Spinal cord (tissue), 10 donors: ENCODE measurements at places on chromosomes 2 and 18.
A peak's percentile ranks its signal among the peaks of the same experiment; 100 is the strongest.

- H3K4me1 ChIP-seq, result no peaks in the 10 kb centered on the region
- H3K27me3 ChIP-seq, result no peaks in the 10 kb centered on the region
- no peak overlapping the region for H3K4me3 ChIP-seq
- no peak for DNase-seq
These were observed 11.2 kb downstream of the CASP10 start for GRCh38 chr2:201194097-201194496.

GRCh38 chr18:30271716-30272115 lies 770.8 kb downstream of the DSC3 start:
- H3K27ac ChIP-seq, result no peak overlapping the region
- H3K36me3 ChIP-seq, result no peaks in the 10 kb centered on the region
- no peaks in the 10 kb centered on the region for H3K4me1 ChIP-seq
- no peaks in the 10 kb centered on the region for H3K27me3 ChIP-seq
- no peak overlapping the region for H3K4me3 ChIP-seq

- H3K4me3 ChIP-seq, result no peak overlapping the region
- H3K36me3 ChIP-seq, result peaks cover 8% of the 10 kb centered on the region
- H3K4me1 ChIP-seq, result no peaks in the 10 kb centered on the region
- no peak for DNase-seq
- H3K27ac ChIP-seq, result no peak overlapping the region
These were observed 71.8 kb downstream of the RAPH1 start for GRCh38 chr2:203463266-203463678.

DNA sequence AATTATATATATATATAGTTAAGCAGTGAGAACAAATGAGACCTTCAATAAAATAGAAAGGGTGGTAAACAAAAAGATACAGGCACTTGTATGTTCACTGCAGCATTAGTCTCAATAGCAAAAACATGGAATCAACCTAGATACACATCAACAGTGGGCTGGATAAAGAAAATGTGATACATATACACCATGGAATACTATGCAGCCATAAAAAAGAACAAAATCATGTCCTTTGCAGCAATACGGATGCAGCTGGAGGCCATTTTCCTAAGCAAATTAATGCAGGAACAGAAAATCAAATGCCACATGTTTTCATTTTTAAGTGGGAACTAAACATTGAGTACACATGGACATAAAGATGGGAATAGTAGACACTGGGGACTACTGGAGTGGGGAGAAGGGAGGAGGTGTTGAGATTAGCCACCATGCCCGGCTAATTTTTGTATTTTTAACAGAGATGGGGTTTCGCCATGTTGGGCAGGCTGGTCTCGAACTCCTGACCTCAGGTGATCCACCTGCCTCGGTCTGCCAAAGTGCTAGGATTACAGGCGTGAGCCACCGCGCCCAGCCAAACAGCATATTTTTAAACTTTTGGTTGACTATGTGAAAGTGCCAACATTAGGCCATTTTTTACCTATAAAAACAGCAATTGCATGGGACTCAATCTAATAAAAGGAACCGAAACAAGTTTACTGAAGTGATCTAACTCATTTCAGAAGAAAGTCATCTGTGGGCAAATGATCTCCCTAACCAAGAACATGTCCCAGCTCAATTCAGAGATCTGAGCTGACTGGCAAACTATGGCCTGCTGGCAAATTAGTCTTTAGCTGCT lies 23.7 kb downstream of the ICA1L start:
- no peak overlapping the region for H3K4me3 ChIP-seq
- no peaks in the 10 kb centered on the region for H3K36me3 ChIP-seq
- H3K27ac ChIP-seq, result no peak overlapping the region
- DNase-seq, result no peak
- no peaks in the 10 kb centered on the region for H3K4me1 ChIP-seq
- H3K27me3 ChIP-seq, result no peaks in the 10 kb centered on the region

- no peaks in the 10 kb centered on the region for H3K27me3 ChIP-seq
- H3K27ac ChIP-seq, result peak overlapping the region; percentile 96
- H3K4me1 ChIP-seq, result peaks cover 15% of the 10 kb centered on the region
- no peaks in the 10 kb centered on the region for H3K36me3 ChIP-seq
These were observed 1.2 kb downstream of the PPP1CB start for GRCh38 chr2:28752631-28753376.

- no peak overlapping the region for H3K4me3 ChIP-seq
- H3K36me3 ChIP-seq, result no peaks in the 10 kb centered on the region
- no peak for DNase-seq
- H3K27ac ChIP-seq, result no peak overlapping the region
These were observed 232.4 kb upstream of the RBMS1 start for GRCh38 chr2:160726046-160726445.

GRCh38 chr18:62663731-62664336 lies 51.5 kb upstream of the PHLPP1 start:
- H3K36me3 ChIP-seq, result no peaks in the 10 kb centered on the region
- H3K27me3 ChIP-seq, result no peaks in the 10 kb centered on the region
- no peak overlapping the region for H3K4me3 ChIP-seq
- no peak overlapping the region for H3K27ac ChIP-seq
- no peak for DNase-seq

GRCh38 chr2:100592226-100592625 lies 29.4 kb downstream of the PDCL3 start:
- no peaks in the 10 kb centered on the region for H3K36me3 ChIP-seq
- no peak for DNase-seq
- no peaks in the 10 kb centered on the region for H3K4me1 ChIP-seq
- H3K27me3 ChIP-seq, result no peaks in the 10 kb centered on the region
- H3K4me3 ChIP-seq, result no peak overlapping the region
- H3K27ac ChIP-seq, result no peak overlapping the region

DNA sequence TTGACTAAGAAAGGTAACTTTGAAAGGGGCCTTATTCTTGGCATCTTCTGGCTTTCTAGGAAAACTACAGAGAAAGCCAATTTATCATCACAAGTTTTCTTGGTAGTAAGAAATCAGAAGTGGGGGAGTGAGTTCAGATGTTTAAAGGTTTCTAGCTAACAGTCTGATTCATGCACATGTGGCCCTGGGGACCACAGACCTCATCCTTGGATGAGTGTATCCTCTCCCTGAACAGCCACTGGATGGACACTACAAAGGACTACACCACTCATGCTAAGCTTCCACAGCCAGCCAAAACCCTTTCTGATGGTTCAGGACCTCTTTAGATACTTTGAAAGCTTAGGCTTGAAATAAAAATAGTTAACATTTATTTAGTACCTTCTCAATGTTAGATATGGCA lies 218.3 kb upstream of the STK17B start:
- no peaks in the 10 kb centered on the region for H3K27me3 ChIP-seq
- no peak overlapping the region for H3K4me3 ChIP-seq

DNA sequence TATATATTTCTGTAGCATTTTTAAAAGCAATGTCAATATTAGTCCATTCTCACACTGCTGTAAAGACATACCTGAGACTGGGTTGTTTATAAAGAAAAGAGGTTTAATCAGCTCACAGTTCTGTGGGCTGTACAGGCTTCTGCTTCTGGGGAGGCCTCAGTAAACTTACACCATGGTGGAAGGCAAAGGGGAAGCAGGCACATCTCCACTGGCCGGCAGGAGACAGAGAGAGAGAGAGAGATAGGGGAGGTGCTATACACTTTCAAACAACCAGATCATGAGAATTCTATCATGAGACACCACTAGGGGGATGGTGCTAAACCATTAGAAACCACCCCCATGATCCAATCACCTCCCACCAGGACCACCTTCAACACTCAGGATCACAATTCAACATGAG lies 43.1 kb downstream of the CHMP3 start:
- H3K27ac ChIP-seq, result no peak overlapping the region
- H3K36me3 ChIP-seq, result no peaks in the 10 kb centered on the region
- no peaks in the 10 kb centered on the region for H3K27me3 ChIP-seq
- H3K4me1 ChIP-seq, result no peaks in the 10 kb centered on the region
- no peak overlapping the region for H3K4me3 ChIP-seq

GRCh38 chr2:31475692-31476091 lies 61.1 kb upstream of the XDH start:
- no peak overlapping the region for H3K4me3 ChIP-seq
- no peaks in the 10 kb centered on the region for H3K27me3 ChIP-seq

DNA sequence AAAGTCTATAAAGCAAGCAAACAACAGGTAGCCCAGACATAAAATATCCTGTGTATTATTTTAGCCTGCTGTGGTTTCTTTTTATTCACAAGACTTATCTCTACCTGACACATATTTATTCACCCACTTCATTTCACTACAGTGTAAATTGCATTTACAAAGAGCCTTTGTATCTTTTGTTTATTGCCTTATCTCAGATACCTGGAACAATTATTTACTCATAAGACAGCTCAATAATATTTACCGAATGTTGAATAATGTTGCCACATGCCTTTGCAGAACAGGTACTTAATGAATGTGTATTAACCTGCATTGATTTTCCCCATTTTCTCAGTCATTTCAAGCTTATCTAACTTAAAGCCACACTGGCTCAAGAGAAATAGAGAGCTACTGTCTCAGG lies 603.6 kb downstream of the FBXO15 start:
- no peaks in the 10 kb centered on the region for H3K4me1 ChIP-seq
- H3K27ac ChIP-seq, result no peak overlapping the region
- no peak for DNase-seq
- H3K36me3 ChIP-seq, result no peaks in the 10 kb centered on the region
- no peaks in the 10 kb centered on the region for H3K27me3 ChIP-seq

DNA sequence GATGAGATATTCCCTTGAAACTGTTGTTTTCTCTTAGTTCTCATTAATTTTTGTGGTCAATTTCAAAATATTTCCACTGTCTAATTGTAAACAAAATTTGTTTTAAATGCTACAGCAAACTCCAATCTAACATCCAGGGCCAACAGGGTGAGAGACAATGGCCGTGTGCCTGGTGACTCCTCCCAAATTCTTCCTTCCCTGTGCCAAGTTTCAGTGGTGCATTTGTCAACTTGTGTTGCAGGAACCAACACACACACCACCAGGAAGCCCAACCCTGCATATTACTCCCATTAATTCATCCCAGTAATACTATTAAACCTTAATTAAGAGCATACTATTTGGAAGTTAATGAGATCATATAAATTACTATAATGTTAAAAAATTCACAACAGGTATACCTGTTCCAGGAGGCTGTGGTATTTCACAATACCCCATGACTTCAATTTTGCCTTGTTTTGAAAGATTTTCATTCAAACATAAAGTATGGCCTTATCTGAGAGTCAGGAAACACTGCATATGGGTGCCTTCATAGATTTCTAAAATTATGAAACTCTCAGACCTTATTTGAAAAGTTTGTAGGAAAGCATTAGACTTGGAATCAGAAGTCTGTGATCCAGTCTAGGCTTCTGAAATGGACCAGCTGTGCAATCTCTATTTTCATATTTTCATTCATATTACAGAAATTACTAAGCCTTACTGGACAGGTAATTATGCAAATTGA lies 1.1 kb downstream of the SERPINB2 start:
- H3K36me3 ChIP-seq, result no peaks in the 10 kb centered on the region
- no peak overlapping the region for H3K4me3 ChIP-seq
- DNase-seq, result no peak
- no peaks in the 10 kb centered on the region for H3K27me3 ChIP-seq
- H3K4me1 ChIP-seq, result no peaks in the 10 kb centered on the region

DNA sequence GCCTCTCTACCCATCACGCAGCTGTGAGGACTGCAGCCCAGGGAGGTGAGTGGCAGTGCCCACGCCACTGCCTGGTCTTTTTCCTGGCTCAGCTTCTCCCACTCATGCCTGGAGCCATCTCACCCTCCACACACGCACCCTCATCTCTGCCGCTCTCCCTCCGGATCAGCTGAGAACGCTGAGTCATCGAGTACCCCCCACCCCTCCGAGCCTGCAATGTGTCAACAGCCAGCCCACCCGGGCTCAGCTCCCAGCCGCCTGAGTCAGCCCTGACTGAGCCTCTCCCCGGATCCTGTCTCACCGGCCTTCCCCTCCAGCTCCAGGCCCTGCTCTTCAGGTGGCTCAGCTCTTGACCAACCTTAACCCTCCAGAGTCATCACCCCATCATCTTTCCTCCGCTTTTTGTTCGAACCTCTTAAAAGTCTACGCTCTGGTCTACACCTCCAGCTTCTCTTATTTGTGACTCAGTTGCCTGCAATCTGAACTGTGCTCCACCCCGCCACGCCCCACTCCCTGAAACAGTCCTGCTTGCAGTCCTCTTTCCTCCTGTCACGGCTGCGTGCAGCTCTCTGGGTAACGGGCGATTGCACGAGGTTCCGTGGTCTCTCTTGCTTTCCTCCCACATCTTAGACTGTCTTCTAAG lies 94.4 kb upstream of the ASAP2 start:
- H3K27ac ChIP-seq, result no peak overlapping the region
- no peak overlapping the region for H3K4me3 ChIP-seq
- H3K36me3 ChIP-seq, result no peaks in the 10 kb centered on the region
- H3K4me1 ChIP-seq, result peaks cover 24% of the 10 kb centered on the region

DNA sequence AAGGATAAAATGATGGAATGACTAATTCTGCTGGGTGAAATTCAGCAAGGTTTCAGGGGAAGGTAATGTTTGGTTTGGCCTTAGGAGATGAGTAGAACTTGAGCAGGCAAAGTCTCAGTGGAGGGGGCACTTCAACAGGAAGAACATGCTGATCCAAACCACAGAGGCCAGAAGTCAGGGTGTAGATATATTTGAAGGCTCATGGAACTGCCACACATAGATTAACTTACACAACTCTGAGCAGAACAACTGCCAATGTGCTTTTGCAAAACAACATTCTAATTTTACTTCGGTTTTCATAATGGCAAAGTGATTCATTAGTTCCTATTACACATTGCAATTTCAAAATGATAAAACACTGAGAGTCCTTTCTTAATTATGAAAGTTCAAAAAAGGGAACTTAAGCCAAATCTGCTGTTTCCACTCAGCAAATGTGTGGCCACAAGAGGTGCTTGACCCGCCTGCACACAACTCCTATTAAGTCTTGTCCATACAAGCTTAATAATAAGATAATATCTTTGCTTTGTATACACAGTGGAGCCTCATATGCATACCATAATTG lies 284.8 kb downstream of the MREG start:
- H3K4me1 ChIP-seq, result no peaks in the 10 kb centered on the region
- no peak overlapping the region for H3K4me3 ChIP-seq
- no peak overlapping the region for H3K27ac ChIP-seq
- DNase-seq, result no peak

DNA sequence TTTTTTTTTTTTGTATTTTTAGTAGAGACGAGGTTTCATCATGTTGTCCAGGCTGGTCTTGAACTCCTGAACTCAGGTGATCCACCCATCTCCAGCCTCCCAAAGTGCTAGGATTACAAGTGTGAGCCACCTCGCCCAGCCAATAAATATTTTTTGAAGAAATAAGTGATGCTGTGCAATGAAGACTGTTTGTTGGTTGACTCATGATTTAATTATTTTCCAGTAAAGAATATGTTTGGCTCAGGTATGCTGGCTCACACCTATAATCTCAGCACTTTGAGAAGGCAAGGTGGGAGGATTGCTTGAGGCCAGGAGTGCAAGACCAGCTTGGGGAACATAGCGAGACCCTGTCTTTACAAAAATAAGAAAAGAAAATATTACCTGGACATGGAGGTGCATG lies 41.8 kb upstream of the LPIN2 start:
- peaks cover 5% of the 10 kb centered on the region for H3K4me1 ChIP-seq
- DNase-seq, result no peak
- no peak overlapping the region for H3K27ac ChIP-seq
- H3K4me3 ChIP-seq, result no peak overlapping the region
- H3K27me3 ChIP-seq, result no peaks in the 10 kb centered on the region
- H3K36me3 ChIP-seq, result no peaks in the 10 kb centered on the region

- H3K36me3 ChIP-seq, result no peaks in the 10 kb centered on the region
- H3K27ac ChIP-seq, result no peak overlapping the region
- no peak for DNase-seq
- peaks cover 9% of the 10 kb centered on the region for H3K4me1 ChIP-seq
- H3K4me3 ChIP-seq, result no peak overlapping the region
These were observed 101.7 kb downstream of the POLR1A start for GRCh38 chr2:86003967-86004366.
